ENCODE measurements at places on chromosomes 11 and 22.

- DNase-seq: no peak
These were observed 6.5 kb downstream of the APOBEC3A start for GRCh38 chr22:38963872-38964271.

DNA sequence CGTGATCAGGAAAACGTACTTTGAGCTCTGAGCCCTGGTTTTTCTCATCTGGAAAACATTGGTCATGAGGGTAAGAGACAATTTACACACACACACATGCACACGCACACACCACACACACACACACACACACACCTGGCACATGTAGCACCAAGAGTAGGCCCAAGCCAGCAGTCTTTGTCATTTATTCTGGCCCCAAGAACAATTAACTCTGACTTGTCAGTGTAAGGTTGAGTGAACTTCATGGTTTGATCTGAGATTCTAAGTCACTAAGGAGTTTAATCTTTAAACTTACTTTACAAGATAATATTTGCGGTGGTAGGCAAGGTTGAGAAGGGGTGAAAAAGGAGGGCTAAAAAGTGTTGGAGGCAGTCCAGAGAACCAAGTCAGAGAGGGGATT is 44.1 kb downstream of the MMP20 start:
- DNase-seq: no peak

GRCh38 chr22:47196166-47196849 is 433.9 kb downstream of the TBC1D22A start:
- DNase-seq: peak; percentile 41

- DNase-seq: no peak
These were observed 33.4 kb downstream of the PGR start for GRCh38 chr11:101096036-101096704.

GRCh38 chr11:75874684-75875341 is 59.8 kb downstream of the UVRAG start:
- no peak for DNase-seq

GRCh38 chr11:73047773-73048371 is 94.2 kb downstream of the FCHSD2 start:
- DNase-seq: no peak

GRCh38 chr11:35013514-35014233 is 97.3 kb downstream of the PDHX start:
- DNase-seq: peak; percentile 75

- DNase-seq: no peak
These were observed 63.7 kb upstream of the NNMT start for GRCh38 chr11:114232400-114233059.

DNA sequence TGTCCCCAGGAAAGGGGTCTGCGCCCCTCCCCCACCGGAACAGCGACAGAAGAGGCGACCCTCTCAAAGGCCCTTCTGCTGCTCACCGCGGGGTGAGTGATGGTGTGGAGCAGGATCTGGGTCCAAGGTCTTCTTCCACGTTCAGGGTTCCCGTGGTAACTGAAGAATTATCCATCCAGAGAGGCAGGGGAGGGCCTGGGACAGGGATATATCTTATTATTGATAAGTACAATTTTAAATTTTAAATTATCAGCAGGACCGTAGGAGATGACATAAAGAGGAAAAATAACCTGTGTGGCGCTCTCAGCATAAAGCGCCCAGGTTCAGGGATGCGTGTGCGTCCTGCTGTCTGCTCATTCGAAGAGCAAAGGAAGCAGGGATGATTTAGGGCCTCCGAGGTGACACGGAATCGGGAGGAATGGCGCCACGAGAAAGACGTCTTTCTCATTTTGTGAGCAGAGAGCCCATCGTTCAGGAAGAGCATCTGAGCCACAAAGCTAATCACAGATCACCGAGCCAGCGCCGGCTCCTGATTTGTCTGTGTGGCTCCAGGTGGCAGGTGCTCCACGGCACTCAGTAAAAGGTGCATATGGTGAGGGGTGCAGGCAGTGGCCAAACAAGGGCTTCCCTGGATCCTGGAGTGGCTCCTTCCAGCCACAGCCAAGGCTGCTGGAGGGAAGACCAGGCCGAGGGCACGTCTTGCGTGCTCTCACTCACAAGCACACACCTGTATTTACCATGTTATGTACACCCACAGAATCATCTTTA is 19.3 kb downstream of the KRTAP5-5 start:
- DNase-seq: no peak

DNA sequence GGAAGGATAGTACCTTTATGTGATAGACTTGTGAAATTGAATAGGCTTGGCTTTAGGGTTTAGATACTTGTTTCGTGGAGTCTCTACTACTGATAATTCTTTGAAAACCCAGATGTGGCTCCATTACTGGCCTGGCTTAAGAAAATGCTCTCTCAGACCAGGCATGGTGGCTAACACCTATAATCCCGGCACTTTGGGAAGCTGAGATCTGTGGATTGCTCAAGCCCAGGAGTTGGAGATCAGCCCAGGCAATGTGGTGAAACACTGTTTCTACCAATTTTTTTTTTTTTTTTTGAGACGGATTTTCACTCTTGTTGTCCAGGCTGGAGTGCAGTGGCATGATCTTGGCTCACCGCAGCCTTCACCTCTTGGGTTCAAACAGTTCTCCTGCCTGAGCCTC is 40.9 kb downstream of the ATG13 start:
- DNase-seq: no peak

DNA sequence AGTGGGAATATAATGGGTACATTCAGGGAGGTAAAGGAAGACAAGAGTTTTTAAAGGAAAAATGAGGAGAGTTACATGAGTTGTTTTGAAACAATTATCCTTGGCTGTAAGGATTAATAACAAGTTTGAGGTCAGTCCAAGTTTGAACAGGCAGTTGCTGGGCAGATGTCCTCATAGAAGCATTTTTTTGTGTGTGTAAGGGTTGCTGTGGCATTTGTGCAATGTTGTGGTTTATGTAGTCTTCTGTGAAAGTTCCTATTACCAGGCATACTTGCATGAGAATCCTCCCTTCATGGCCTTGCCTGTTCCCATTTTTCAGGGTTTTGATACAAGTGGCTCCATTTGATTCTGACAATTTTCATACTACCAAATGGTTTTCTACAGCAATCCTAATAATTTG is 400.2 kb downstream of the KCNA4 start:
- DNase-seq: no peak

GRCh38 chr22:50161508-50162390 is 8.8 kb upstream of the PANX2 start:
- no peak for DNase-seq

DNA sequence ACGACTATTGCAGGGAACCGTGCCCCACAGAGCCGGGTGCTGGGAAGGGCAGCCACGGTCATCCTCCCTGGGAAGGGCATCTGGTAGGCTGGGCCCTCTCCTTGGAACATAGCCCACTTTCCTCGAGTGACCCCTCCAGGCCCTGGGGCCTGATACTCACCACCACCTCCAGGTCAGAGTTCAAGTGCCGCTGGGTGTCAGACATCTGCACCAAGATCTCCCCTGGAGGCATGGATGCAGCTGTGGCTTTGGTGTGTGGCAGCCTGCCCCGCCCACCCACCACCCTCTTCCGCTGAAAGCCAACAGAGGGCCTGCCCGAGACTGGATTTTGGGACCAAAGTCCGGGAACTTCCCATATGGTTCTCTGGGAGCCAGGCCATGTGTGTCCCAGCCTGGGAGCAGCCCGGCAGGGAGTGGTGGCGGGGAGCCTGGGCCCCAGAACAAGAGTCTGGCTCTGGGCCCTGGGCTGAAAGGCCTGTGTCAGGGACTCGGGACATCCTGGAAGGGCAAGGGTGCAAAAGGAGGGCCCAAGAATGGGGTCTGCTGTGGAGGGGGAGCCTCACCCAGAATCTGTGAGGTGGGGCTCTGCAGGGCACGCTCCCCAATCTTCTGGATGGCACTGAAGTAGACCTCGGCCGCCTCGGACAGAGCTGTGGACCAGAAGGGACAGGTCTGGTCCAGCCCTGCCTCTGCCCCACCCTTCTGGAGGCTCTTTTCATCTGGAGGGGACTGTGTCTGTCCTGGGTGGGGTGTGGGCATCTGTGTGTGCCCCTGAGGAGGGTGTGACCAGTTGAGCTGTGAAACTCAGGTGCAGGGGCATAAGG is 2.6 kb downstream of the BAIAP2L2 start:
- no peak for DNase-seq

DNA sequence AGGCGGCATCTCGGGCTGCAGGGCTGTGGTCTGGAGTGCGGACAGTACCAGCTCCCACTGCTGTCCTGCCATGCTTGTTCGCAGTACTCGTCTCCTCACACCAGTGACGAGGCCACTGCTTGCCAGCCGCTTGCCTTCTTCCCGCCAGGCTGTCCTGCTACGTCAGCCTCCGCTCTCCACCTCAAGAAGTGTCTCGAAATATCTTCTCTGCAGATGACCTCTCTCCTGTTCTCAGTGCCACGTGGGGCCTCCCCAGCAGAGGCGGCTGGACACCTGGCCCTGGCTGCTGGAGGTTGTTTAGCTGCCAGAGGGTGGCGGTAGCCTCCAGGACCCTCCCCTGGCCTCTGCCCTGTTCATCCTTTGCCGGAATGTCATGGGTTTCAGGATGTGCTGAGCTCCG is 3.1 kb upstream of the CCDC188 start:
- DNase-seq: no peak

DNA sequence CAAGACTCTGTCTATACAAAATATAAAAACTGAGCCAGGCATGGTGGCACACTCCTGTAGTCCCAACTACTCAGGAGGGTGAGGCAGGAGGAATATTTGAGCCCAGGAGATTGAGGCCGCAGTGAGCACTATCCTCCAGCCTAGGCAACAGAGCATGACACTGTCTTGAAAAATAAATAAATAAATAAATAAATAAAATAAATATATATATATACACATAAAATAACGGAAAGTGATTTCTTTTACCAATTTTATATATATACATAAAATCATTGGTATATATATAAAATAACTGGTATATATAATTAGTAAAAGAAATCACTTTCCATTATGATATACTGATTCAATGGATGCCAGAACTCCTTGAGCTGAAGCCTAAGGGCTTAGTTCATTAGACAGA is 91.8 kb downstream of the MRTFA start:
- no peak for DNase-seq

GRCh38 chr22:41401781-41402648 is 20.3 kb downstream of the TEF start:
- DNase-seq: no peak

GRCh38 chr11:78332174-78332866 is 85.3 kb downstream of the GAB2 start:
- no peak for DNase-seq

DNA sequence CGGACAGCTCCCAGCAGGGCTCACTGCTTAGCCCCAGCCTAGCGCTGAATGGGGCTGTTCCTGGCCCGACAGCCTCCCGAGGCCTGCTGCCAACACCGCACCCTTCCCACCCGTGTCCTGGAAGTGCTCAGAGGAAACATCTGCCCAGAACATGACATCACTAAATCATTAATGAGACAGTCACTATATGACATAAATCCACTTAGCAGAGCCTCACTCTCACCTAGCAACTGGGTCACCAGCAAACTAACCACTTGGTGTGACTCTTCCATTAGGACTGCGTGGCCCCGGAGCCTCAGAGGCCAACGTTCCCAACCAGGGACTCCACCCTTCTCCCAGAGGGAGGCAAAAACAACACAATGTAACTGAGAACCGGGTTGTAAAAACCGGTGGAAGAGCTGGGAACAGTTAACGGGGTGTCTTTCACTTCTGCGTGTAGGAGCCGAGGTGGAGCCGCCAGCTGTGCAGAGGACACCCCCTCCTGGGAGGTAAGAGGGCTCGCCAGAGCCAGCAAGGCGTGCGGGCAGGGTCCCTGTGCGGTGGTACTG is 21.4 kb upstream of the PACSIN2 start:
- DNase-seq: no peak

DNA sequence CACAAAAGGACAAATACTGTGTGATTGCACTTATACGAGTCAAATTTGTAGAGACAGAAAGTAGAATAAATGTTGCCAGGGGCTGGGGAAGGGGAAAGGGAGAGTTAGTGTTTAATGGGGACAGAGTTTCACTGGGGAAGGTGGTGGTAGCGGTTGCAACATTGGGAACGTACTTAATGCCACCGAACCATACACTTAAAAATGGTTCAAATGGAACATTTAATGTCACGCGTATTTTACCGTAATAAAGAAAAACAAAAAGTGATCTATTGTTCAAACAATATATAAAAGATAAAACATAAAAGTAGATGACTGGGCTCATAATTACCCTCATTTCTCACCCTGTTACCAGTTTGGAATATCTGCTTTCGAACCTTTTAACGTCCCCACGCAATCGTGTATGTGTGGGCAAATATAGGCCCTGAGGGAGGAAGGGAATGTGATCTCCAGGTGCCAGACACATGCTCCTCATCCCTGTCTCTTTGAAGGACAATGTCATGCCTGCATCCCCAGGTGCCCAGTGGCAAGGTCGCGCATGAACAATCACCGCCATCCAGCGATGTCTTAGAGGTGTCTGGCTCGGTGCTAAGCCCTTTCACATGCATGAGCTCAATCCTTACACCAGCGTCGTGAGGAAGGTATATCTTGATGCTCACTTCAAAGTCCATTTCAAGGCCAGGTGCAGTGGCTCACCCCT is 35.3 kb downstream of the LIF start:
- DNase-seq: no peak

GRCh38 chr11:116888024-116888423 is 50.6 kb upstream of the APOA1 start:
- no peak for DNase-seq

DNA sequence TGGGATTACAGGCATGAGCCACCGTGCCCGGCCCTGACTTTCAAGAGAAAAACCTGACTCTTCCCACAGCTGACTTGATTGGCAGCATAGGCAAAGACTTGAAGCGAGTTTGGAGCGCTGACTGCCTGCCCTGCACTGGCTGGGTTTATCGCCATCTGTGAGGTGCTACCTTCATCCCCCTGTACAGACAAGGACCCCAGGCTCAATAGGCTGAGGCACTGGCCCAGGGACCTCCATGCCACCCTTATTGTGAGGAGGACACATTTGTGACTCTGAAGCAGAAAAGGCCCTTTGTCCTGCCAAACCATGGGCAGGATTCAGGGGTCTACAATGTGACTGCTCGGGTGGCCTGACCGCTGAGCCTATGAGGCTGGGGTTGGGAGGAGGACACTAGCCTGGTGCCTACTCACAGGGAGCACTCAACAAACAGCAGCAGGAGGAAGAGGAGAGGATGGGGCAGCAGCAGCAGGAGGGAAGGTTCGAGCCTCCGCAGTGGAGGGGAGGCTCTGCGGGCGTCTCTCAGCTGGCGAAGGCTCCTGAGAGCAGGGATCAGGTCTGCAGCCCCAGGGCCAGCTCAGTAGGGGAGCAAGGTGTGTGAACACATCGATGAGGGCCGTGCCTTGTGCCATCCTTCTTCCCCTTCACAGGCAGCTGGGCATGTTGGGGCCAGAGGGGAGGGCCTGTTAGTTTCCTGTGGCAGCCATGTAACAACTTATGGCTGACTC is 72.9 kb upstream of the WNT7B start:
- no peak for DNase-seq

GRCh38 chr11:125235071-125235471 is 70.5 kb downstream of the PKNOX2 start:
- no peak for DNase-seq
